ENCODE measurements at places on chromosomes 4 and X.

- DNase-seq: no peak
- H3K27me3 ChIP-seq: peaks cover 2% of the 10 kb centered on the region
- no peaks in the 10 kb centered on the region for H3K36me3 ChIP-seq
- no peak overlapping the region for H3K27ac ChIP-seq
- H3K4me3 ChIP-seq: no peak overlapping the region
Measured at GRCh38 chr4:27128443-27128842, 267.8 kb downstream of the STIM2 start.

DNA sequence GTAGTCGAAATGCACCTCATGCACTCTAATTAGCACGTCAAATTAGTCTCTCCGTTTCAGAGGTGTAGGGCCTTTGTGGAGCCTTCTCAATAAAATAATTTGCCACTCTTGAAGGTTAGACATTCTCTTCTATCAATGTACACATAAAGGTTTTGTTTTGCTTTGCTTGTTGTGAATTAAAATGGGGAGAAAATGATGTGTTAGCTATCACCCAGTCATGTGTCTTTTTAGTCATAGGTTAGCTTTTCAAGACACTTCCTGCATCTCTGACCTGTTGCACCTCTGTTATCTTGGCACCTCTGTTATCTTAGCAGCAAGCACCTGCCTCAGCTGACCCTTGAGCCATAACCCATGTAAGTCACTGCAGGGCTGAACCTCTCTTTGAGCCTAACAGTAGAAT lies 936 bp downstream of the TMEM144 start:
- no peak overlapping the region for H3K27ac ChIP-seq
- H3K4me1 ChIP-seq: peaks cover 13% of the 10 kb centered on the region
- H3K4me3 ChIP-seq: peak overlapping the region; percentile 83
- no peaks in the 10 kb centered on the region for H3K27me3 ChIP-seq
- no peaks in the 10 kb centered on the region for H3K36me3 ChIP-seq

DNA sequence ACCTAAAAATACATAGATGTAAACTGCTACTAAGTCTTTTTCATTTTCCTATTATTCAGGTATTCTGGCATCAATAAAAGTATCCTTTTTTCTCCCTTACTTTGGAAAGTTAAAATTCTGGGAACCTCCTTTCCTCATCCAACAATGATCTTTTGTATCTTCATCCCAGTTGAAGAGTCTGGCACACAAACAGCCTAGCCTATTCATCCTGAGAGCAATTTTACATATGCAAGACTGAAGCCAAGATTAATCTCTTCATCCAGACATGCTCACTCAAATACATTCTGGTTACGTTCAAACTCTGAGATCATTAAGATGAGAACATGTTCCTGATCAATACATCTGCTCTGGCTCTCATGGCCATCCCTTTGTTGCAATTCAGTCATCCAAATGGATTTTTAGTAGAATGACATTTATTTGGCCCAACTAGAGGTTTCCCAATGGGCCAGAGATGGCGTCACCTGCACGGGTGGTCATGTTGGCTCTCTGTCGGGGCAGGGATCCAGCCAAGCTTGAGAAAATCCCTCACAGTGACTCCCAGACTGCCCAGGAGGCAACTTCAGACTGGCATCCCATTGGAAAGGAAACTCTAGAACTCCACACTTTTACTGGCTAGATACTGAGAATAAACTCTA lies 135.3 kb upstream of the VCX2 start:
- no peak overlapping the region for H3K4me3 ChIP-seq
- no peak overlapping the region for H3K27ac ChIP-seq
- H3K4me1 ChIP-seq: no peaks in the 10 kb centered on the region
- no peak for DNase-seq

GRCh38 chrX:19555236-19555635 lies 39.9 kb upstream of the MAP3K15 start:
- no peaks in the 10 kb centered on the region for H3K27me3 ChIP-seq
- peaks cover 3% of the 10 kb centered on the region for H3K36me3 ChIP-seq
- no peak overlapping the region for H3K4me3 ChIP-seq
- DNase-seq: no peak

GRCh38 chrX:104295636-104296035 lies 40.9 kb upstream of the ESX1 start:
- no peaks in the 10 kb centered on the region for H3K4me1 ChIP-seq
- no peak for DNase-seq
- no peak overlapping the region for H3K4me3 ChIP-seq
- no peaks in the 10 kb centered on the region for H3K36me3 ChIP-seq
- H3K27me3 ChIP-seq: no peaks in the 10 kb centered on the region
- no peak overlapping the region for H3K27ac ChIP-seq

DNA sequence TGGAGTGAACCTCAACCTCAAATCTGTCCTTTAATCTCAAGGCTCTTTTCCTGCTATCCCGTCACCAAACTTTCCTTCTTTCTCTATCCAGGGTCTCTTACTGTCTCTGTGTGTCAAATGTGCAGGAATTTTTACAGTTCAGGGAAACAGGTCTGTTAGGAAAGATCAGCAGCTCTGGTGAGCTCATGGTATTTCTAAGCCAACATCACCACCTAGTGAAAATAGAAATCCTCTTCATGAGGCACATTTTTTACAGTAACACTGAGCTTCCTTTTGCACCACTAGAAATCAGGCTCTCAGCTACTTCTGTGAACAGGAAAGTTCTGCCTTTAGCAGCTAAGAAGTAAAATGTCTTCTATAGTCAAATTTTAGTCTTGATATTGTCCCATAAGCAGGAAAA lies 39.6 kb downstream of the NUDT11 start:
- no peak overlapping the region for H3K27ac ChIP-seq
- no peak for DNase-seq
- no peak overlapping the region for H3K4me3 ChIP-seq
- H3K36me3 ChIP-seq: no peaks in the 10 kb centered on the region

- peaks cover 10% of the 10 kb centered on the region for H3K27me3 ChIP-seq
- peaks cover 9% of the 10 kb centered on the region for H3K4me1 ChIP-seq
- H3K36me3 ChIP-seq: peaks cover 14% of the 10 kb centered on the region
- H3K4me3 ChIP-seq: no peak overlapping the region
- DNase-seq: no peak
- H3K27ac ChIP-seq: no peak overlapping the region
Measured at GRCh38 chr4:82661181-82661992, 99.6 kb upstream of the TMEM150C start.

DNA sequence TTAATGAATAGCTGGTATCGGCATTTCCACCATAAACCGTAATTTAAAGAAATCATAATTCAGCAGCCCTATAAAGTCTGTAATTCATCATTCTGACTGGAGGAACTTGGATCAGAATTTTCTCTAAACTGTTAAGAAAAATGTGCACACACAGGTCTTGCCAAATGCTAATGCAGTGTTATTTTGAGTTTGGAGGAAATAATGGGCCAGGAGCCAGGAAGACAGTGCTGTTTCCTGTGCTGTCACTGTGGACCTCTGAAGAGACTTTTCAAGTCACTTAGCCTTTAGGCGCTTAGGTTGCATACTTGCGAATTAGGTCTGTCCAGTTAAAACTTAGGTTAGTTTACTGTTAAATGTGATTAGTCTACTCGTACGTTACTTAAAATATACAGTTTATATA lies 137.5 kb upstream of the ANXA3 start:
- H3K4me1 ChIP-seq: peaks cover 39% of the 10 kb centered on the region
- no peak for DNase-seq
- no peak overlapping the region for H3K4me3 ChIP-seq
- peak overlapping the region; percentile 36 for H3K27ac ChIP-seq
- no peaks in the 10 kb centered on the region for H3K27me3 ChIP-seq

DNA sequence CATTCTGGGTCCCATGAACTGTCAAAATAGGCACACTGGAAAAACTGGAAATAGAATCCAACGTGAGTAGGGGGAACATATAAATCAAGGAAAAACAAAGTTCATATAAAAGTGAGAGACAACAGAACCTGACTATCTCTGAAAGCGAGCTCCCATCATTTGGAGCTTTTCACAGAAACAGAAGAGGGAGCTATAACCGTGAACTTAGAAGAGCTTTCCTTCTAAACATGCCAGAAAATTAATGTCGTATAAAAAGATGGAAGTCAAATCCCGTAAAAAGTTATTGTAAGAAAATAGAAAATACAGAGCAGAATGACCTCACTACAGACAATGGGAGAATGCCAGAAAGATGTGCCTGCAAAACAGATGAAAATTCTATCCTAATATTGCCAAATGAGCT lies 23.9 kb upstream of the HSD17B10 start:
- H3K27me3 ChIP-seq: peaks cover 9% of the 10 kb centered on the region
- no peak overlapping the region for H3K4me3 ChIP-seq
- no peak overlapping the region for H3K27ac ChIP-seq
- no peaks in the 10 kb centered on the region for H3K4me1 ChIP-seq

DNA sequence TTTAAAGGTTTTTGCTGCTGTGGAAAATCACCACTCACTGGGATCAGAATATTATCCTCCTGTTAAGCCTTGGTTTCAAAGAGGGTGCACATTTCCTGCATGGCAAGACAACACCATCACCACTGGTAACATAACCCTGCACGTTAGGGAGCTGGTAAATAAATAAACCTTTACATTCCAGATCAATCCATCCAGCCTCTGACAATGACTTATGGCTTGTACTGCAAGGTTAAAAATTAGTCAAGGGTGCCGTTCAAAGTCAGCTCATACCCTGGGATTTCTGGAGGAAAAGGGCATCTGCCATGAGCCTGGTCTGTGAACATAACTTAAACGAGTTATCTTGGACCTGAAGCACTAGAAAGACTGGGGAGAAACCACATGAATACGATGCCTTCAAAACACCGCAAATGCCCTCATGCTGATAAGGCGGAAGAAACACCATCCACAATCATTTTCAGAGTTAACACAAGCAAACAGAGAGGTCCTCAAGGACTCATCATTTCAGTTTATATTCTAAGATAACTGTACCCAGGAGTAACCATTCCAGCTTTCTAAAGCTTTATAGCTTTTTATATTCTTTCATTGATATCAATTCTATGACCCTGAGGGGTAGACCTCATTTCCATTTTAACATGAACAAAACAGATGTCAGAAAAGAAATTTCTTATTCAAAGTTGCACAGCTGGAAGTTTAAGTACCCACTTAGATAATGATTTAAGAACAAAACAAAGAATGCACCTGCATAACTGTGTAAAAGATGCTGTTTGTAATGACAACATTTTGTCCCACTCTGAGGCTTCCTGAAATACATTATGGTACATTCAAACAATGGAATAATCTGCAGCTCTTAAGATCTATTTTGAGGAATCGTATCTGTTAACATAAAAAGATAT lies 103.1 kb downstream of the NPNT start:
- H3K36me3 ChIP-seq: no peaks in the 10 kb centered on the region
- no peak for DNase-seq
- no peak overlapping the region for H3K4me3 ChIP-seq

- H3K4me3 ChIP-seq: no peak overlapping the region
- H3K27me3 ChIP-seq: no peaks in the 10 kb centered on the region
- no peak for DNase-seq
Measured at GRCh38 chrX:46258356-46258755, 286.9 kb downstream of the ZNF674 start.

GRCh38 chr4:169604131-169604900 lies 8.1 kb downstream of the NEK1 start:
- H3K27ac ChIP-seq: peak overlapping the region; percentile 13
- peaks cover 18% of the 10 kb centered on the region for H3K36me3 ChIP-seq
- H3K27me3 ChIP-seq: no peaks in the 10 kb centered on the region
- peaks cover 1% of the 10 kb centered on the region for H3K4me1 ChIP-seq

GRCh38 chrX:40095583-40096394 lies 2.0 kb downstream of the BCOR start:
- H3K36me3 ChIP-seq: no peaks in the 10 kb centered on the region
- peak overlapping the region; percentile 91 for H3K27ac ChIP-seq
- DNase-seq: no peak
- H3K27me3 ChIP-seq: no peaks in the 10 kb centered on the region
- H3K4me1 ChIP-seq: peaks cover 45% of the 10 kb centered on the region
- H3K4me3 ChIP-seq: peak overlapping the region; percentile 81

- H3K4me3 ChIP-seq: peak within 1 kb of the TSS; percentile 71
- H3K27me3 ChIP-seq: no peaks in the 10 kb centered on the region
- H3K36me3 ChIP-seq: no peaks in the 10 kb centered on the region
- peak within 1 kb of the TSS; percentile 39 for H3K27ac ChIP-seq
- DNase-seq: no peak
Measured at GRCh38 chrX:53048169-53049126, at the start of gene GPR173. GPR173 (plus strand) TSS chrX:53048789; CDS start chrX:53076622, 27,833 bp downstream.

DNA sequence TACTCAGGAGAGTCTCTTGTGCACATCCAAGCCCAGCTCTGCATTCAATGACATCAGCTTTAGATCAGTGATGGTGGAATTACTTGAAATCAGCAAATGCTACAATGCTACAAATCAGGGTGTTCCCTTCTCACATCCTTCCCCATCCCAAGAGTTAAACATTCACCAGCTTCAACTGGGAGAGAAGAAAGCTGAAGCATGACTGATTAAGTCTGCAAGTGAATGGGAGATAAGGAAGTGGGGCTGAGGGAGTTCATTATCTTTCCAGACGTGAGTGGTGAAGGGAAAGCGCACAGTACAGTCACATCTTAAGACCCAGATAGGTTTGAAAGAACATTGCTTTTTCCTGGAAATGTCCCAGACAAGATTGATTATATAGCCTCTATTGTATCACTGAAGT lies 26.2 kb upstream of the MAP9 start:
- H3K36me3 ChIP-seq: no peaks in the 10 kb centered on the region
- H3K27me3 ChIP-seq: no peaks in the 10 kb centered on the region
- peak overlapping the region; percentile 55 for H3K27ac ChIP-seq
- no peak for DNase-seq

- H3K4me1 ChIP-seq: peaks cover 2% of the 10 kb centered on the region
- H3K27ac ChIP-seq: no peak overlapping the region
- H3K4me3 ChIP-seq: no peak overlapping the region
- H3K36me3 ChIP-seq: no peaks in the 10 kb centered on the region
Measured at GRCh38 chr4:3263053-3263875, 14.3 kb downstream of the MSANTD1 start.

DNA sequence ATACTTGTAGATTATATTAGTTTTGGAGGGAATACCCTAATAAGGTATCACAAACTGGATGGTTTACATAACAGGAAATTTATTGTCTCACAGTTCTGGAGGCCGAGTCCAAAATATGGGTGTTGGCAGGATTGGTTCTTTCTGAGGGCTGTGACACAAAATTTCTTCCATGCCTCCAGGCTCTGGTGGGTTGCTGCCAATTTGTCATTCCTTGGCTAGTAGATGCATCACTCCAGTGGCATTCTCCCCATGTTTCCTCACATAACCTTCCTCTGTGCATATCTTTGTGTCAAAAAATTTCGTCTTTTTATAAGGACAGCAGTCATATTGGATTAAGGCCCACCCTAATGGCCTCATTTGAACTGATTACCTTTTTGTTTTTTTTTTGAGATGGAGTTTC lies 49.3 kb downstream of the APELA start:
- no peak for DNase-seq
- no peaks in the 10 kb centered on the region for H3K36me3 ChIP-seq
- H3K4me3 ChIP-seq: no peak overlapping the region
- H3K27me3 ChIP-seq: peaks cover 4% of the 10 kb centered on the region

DNA sequence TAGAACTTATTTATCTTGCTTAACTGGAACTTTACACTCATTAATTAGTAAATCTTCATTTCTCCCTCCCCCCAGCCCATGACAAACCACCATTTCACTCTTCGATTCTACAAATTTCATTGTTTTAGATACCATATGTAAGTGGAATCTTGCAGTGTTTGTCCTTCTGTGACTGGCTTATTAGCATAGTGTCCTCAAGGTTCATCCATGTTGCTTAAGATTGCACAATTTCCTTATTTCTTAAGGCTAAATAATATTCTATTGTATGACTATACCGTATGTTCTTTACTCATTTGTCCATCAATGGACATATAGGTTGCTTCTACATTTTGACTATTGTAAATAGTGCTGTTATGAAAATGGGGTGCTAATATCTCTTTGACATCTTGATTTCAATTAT lies 24.5 kb upstream of the RNF212 start:
- H3K4me3 ChIP-seq: no peak overlapping the region
- DNase-seq: no peak
- peaks cover 82% of the 10 kb centered on the region for H3K27me3 ChIP-seq
- no peaks in the 10 kb centered on the region for H3K4me1 ChIP-seq
- H3K27ac ChIP-seq: no peak overlapping the region
- H3K36me3 ChIP-seq: no peaks in the 10 kb centered on the region

Measured in mesothelial cell of epicardium (in vitro differentiated cells).